ENCODE measurements at places on chromosomes 13 and 19.
A peak's percentile ranks its signal among the peaks of the same experiment; 100 is the strongest.

- H3K27ac ChIP-seq = peak overlapping the region; percentile 3
- no peak overlapping the region for H3K4me3 ChIP-seq
- peaks cover 4% of the 10 kb centered on the region for H3K27me3 ChIP-seq
- no peaks in the 10 kb centered on the region for H3K4me1 ChIP-seq
- no peaks in the 10 kb centered on the region for H3K36me3 ChIP-seq
These were observed 381.0 kb downstream of the TSHZ3 start for GRCh38 chr19:30968210-30968609.

DNA sequence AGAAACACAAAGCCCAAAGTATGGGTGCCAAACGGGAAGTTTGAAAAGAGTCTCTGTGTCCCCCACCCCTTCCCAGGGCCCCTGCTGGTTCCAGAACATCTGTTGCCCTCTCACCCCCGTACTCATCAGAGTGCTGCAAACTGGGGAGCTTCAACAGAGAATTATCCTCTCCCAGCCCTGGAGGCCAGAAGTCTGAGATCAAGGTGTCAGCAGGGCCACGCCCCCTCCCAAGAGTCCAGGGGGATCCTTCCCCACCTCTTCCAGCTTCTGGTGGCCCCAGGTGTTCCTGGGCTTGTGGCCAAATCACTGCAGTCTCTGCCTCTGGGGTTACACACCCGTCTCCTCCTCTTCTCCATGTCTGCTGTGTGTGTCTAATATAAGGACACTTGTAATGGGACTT is 183.4 kb downstream of the PTPRS start:
- H3K27ac ChIP-seq = no peak overlapping the region
- no peaks in the 10 kb centered on the region for H3K27me3 ChIP-seq
- H3K4me1 ChIP-seq = no peaks in the 10 kb centered on the region
- H3K36me3 ChIP-seq = peaks cover 2% of the 10 kb centered on the region
- H3K4me3 ChIP-seq = no peak overlapping the region

GRCh38 chr13:23770428-23770827 is 118.8 kb downstream of the MIPEP start:
- no peak overlapping the region for H3K4me3 ChIP-seq
- no peak overlapping the region for H3K27ac ChIP-seq
- DNase-seq = no peak

DNA sequence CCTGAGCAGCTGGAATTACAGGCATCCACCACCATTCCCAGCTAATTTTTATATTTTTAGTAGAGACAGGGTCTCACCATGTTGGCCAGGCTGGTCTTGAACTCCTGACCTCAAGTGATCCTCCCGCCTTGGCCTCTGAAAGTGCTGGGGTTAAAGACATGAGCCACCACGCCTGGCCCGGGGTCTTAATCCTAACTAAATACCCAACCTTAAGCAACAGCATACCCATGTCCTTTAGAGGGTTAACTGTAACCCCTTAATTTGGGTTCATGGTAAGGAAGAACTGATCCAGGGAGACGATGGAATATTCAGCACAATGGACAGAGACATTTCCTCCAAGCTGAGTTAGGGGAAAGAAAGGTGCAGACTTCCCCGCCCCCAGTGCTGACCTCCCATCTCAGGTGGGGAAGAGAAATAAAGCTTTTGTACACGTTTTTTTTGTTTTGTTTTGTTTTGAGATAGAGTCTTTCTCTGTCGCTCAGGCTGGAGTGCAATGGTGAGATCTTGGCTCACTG is 8.7 kb upstream of the GALP start:
- H3K4me1 ChIP-seq = peaks cover 10% of the 10 kb centered on the region
- H3K27ac ChIP-seq = no peak overlapping the region
- H3K36me3 ChIP-seq = no peaks in the 10 kb centered on the region
- no peak overlapping the region for H3K4me3 ChIP-seq
- no peak for DNase-seq
